ENCODE measurements at places on chromosomes 3 and 15. TPM values are rescaled to one million over a fixed set of nuclear protein-coding genes. Genes with fewer than 3 reads are reported as not detected.

Gene DPPA4
- polyA plus RNA-seq, result not detected

Gene TGM5
- 0.24 TPM for polyA plus RNA-seq

Gene SUSD5
- polyA plus RNA-seq, result 0.62 TPM

Gene SLC6A1
- polyA plus RNA-seq, result 247 TPM

Gene GHRL
- not detected for polyA plus RNA-seq

Gene UACA
- 12.5 TPM for polyA plus RNA-seq

Gene ZBTB47
- 0.31 TPM for polyA plus RNA-seq

Gene ANKUB1
- polyA plus RNA-seq, result not detected

Measured in Purkinje cell (primary cell).